ENCODE measurements at places on chromosomes 2 and 18.

DNA sequence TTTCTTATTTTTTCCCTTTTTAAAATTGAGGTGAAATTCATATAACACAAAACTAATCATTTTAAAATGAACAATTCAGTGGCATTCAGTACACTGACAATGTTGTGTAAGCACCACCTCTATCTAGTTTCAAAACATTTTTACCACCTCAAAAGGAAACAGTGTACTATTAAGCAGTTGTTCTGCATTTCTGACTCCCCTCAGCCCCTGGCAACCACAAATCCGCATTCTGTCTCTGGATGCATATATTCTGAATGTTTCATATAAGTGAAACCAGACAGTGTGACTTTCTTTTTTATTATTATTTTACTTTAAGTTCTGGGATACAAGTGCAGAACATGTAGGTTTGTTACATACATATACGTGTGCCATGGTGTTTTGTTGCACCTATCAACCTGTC, 19.2 kb upstream of the TANK start:
- DNase-seq: no peak

- no peak for DNase-seq
Observed at GRCh38 chr2:193101591-193101990, 906.9 kb upstream of the TMEFF2 start.

DNA sequence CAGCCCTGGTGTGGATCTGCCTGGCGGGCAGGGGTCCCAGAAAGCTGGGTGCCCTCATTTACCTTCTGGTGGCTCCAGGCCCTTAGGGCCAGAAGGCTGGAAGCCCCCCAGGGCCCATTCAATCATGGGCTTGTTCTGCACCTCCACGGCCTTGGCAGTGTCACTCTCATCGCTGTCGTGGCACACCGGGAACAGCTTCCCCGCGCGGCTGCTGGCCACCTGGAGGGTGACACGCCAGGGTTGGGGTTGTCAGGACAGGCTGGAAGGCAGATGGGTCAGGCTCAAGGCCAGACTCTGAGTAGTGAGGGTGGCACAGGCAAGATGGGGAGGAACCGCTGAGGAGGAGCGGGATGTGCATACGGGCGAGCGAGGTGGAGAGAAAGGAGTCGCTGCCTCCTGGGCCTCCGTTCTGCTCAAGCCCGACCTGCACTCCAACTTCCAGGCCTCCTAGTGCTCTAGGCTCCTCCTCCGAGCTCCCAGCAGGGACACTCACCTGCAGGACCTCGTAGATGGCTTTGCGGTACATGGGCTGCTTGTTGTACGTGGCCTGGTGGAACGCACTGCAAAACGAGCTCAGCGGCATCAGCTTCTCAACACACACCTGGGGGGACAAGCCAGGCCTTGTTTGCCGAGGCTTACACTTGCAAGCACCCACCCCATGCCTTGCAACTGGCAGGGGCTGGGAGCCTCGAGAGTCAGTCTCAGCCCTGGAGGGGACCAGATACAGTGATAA, 78.3 kb upstream of the POMC start:
- no peak for DNase-seq

- no peak for DNase-seq
Observed at GRCh38 chr2:142220901-142221300, 90.1 kb upstream of the LRP1B start.

- no peak for DNase-seq
Observed at GRCh38 chr2:96882906-96883305, 13.0 kb upstream of the SEMA4C start.

DNA sequence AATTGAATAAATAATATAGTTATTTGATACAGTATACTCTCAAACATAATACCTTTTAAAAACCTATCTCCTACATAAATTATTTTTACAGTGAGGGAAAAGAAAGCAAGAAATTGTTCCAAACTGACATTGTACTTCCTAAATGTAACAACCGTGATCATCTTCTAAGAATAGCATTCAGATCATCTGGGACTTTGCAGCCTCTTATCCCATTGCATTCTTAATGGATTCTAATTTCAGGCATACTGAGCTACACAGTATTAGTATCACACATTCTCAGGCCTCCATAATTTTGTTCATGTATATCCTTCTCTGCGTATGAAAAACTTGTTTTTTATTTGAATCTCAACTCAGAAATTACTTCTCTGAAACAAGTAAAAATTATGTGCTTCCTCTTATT, 1134.7 kb upstream of the CDH2 start:
- DNase-seq: no peak

DNA sequence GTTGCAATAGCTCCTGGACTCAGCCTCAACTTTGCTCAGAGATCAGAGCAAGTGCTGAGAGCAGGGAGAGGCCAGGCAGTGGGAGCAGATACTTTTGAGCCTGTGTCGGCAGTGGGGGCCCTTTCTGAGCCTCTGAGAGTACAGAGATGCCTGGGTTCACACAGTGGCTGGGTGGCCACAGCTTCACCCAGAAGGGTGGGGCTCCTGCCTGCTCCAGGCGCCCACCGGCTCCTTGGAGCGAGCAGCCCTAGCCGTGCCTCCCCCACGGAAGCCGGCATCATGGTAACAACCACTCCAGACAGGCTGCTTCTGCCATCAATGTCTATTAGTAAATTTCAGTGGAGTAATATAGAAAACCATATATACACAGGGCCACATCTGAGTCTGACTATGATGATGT, 619.2 kb upstream of the SETBP1 start:
- DNase-seq: no peak

All from endothelial cell (in vitro differentiated cells).